H54 (cell line): ENCODE measurements at places on chromosomes 5 and 9.
A peak's percentile ranks its signal among the peaks of the same experiment; 100 is the strongest.

DNA sequence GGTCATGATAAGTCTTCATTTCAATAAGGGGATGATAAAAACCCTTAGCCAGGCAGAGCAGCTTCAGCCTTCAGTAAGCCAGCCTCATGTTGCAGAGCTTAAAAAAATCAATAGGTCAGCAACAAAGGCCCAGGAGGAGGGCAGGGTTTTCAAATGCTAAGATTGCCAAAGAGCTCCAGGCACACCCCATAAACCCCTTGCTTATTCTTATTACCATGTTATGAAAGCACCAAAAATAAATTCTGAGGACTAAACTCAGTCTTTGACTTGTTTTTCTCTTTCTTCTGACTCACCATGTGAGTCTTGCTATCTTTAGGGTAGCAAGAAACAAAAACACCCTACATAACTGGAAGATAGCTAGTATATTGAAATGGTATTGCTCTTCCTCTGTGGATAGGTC is 317.1 kb downstream of the KCTD16 start:
- no peak for DNase-seq

DNA sequence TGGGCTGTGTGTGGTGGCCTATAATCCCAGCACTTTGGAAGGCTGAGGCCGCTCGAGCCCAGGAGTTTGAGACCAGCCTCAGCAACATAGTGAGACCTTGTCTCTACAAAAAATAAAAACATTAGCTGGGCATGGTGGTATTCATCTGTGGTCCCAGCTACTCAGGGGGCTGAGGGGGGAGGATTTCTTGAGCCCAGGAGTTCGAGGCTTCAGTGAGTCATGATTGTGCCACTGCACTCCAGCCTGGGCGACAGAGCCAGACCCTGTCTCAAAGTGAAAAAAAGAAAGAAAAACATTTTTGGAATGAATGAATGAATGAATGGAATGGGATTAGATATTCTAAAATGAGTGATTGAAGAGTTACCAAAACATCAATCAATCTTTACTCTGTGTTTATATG is 85.8 kb downstream of the FGF1 start:
- DNase-seq: no peak

DNA sequence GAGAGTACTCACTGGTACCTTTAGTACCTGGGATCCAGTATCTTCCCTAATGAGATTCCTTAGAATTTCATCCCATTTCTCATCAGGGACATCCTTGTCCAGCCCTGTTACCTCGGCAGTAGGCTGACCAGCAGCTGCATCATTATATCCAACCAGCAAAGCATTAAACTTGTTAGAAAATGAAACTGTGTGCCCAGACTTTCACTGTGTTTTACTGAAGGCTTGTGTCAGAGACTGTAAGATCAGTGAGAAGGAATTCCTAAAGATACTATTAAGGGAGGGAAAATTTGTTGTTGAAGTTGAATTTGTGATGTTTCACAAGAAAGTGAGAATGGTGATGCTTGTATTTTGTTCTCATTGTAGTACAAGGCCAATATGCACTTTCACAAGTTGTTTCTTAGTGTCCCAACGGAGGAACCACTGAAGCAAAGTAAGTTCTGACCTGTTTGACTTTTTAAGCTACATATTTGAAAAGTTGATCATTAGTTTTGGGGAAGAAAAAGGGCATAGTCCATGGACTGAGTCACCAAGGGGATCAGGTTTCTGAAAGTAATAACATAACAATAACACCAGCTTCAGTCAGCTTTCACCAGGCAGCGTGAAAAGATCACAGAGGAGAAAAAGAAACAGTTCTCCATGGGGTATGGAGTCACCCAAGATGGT is 48.8 kb downstream of the GRAMD2B start:
- peak; percentile 43 for DNase-seq

DNA sequence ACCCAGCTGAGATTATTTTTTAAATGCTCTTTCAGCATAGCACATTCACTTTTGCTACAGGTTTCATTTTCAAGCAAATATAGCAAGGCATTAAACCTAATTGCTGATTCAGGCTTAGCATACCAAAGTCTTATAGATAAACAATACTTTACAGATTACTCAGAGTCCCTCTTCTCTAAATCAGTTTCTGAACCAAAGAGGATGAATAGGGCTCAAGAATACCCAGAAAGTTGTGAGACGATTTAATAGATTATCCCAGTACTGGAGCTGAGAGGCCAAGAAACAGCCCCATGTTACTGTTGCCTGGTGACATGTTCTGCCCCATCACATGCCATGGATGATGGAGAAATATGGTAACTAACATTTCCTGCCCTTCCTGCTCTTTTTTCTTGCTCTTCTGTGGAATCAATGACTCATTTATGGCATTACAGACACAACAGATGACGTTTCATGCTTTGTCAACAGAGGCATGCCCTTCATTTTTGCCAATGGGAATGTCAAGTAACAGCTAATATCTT is 18.1 kb upstream of the SSBP2 start:
- DNase-seq: peak; percentile 45

DNA sequence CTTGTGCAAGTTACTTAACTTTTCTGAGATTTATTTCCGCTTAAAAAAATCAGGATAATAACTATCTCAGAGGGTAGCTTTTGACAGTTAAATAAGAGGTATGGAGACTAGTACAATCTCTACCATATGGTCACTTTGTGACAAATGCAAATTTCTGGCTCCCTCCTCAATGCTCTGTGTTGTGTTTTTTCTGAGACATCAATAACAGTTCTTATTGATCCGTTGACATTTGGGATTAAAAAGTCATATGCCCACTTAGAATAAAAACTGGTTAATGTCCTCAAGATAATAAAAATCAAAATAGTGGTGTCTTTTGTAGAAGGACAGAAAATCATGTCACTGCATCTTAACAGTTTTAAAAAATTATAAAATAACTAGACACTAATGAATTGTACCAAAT is 24.7 kb upstream of the LNPEP start:
- no peak for DNase-seq

GRCh38 chr5:148393390-148393741 is 9.6 kb downstream of the FBXO38 start:
- DNase-seq: no peak

GRCh38 chr5:41875121-41875520 is 4.9 kb upstream of the OXCT1 start:
- DNase-seq: no peak

- no peak for DNase-seq
Observed at GRCh38 chr5:3734632-3735031, 139.0 kb downstream of the IRX1 start.

DNA sequence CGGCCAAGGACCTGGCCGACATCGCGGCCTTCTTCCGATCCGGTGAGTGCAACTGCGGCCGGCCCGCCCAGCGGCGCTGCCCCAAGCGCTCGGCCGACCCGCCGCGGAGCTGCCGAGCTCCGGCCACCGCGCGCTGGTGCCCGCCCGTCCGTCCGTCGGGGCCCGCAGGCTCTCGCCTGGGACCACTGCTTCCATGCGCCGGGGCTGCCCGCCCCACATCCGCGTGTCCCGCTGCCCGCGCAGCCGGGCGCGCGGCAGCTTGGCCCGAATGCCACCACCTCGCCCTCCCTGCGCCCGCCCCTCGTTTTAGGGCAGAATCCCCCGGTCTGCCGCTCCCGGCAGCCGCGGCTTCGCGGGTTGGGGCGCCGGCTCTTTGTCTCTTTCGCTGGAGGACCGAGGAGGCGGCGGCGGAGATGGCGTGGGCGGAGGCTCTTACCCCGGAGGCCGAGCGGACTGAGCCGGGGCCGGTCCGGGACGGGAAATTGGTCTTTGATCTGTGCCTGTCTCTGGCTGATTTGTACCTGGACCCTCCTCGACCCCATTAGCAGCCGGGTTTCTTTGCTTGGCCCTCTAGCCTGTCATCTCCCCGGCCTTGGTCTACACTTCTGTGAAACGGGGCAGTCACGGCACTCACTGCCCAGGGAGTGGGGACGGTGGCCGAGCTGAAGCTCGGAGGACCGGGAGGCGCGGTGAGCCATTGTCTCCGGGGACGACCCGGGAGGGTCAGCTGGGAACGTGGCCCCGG is 871 bp downstream of the TRIO start:
- DNase-seq: no peak

DNA sequence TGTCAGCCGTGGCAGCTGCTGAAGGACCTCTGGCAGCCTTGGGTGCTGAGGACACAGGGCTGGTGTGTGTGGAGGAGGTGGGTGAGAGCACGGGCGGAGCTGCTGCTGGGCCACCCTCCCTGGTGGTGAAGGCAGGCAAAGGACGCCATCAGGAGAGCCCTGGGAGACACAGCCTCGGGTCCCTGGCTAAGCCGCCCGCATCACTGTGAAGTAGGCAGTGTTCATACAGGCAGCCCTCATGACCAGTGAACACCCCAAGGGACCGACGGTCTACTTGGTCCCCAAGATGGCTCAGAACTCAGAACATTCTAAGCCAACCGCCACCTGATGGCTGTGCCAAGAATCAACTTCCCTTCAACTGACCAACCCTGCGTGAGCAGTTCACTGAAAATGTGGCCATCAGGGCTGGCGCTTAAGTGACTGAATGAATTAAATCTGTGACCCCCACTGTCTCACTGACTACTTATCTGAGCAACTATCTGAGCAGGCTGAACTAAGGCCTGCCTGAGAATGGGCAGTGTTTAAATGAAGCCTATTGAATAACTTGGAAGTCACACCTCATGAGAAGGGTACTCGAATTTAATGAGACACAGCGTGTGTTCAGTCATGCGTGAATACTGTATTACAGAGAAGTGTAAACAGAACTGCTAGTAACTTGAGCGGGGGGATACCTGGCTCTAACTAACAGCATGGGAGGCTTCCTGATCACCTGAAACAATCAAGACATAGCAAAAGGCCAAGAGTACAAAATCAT is 54.7 kb upstream of the SIMC1 start:
- no peak for DNase-seq

- DNase-seq: no peak
Observed at GRCh38 chr9:27227192-27227591, 69.8 kb downstream of the EQTN start.

DNA sequence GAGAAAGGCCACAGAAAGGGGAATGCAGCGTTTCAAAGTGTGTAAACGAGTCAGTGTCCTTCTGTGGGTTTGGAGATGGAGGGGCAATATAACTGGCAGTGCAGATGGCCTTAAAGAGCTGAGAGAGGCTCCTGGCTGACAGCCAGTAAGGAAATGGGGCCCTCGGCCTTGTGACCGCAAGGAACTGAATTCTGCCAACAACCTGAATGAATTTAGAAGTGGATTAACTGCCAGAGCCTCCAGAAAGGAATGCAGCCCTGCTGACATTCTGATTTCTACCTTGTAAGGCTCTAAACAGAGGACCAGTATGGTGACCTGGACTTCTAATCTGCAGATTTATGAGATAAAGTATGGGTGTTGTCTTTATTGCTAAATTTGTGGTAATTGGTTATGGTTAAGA is 17.5 kb upstream of the NREP start:
- no peak for DNase-seq

GRCh38 chr9:88738709-88739108 is 203.7 kb downstream of the NXNL2 start:
- DNase-seq: no peak

GRCh38 chr5:99314721-99315120 is 385.9 kb upstream of the CHD1 start:
- no peak for DNase-seq

GRCh38 chr9:101073122-101073521 is 44.6 kb downstream of the PLPPR1 start:
- DNase-seq: no peak

DNA sequence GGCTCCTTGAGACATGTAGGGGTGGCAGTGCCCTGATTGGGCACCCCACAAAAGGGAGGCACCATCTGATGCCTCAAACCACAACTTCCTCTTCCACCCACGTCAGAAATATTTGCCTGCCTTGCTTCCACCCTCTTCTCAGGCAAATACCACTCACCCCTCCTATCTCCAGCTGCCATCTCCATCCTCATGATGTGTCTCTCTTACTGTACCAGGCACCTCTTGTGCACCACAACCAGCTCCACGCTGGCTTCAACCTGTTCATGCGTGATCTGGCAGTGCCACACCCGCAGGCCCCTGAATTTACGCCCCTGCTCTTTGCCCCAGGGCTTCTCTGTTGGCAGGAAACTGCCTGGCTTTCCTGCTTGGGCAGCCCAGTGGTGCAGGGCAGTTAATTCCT is 87.8 kb upstream of the HSPA9 start:
- no peak for DNase-seq

DNA sequence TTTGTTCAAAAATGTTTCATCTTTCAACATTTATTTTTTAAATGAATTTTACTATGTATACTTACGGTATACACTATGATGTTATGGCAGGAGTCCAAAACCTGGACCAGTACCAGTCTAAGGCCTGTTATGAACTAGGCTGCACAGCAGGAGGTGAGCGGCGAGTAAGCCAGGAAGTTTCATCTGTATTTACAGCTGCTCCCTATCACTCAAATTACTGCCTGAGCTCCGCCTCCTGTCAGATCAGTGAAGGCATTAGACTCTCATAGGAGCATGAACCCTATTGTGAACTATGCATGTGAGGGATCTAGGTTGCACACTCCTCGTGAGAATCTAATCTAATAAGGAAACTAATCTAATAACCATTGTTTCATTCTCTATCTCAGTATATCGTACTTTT is 715.5 kb upstream of the PTPRD start:
- DNase-seq: no peak

DNA sequence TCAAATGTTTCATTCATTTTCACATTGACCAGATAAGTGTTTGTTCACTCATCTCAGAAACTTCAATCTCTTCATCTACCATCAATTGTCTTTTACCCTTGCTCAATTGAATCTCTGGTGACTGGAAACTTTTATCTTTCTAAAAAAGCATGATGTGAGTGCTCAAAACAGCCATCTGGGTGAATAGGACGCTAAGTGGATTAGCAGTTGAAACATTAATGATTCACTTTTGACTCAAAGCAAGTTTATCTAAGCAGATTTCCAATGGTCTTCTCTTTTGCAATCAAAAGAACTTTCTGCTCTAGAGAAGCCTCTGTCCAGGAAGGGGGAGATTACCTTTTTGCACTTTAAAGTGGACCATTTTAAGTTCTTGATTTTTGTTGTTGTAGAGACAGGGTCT is 22.2 kb downstream of the KLF4 start:
- DNase-seq: no peak

DNA sequence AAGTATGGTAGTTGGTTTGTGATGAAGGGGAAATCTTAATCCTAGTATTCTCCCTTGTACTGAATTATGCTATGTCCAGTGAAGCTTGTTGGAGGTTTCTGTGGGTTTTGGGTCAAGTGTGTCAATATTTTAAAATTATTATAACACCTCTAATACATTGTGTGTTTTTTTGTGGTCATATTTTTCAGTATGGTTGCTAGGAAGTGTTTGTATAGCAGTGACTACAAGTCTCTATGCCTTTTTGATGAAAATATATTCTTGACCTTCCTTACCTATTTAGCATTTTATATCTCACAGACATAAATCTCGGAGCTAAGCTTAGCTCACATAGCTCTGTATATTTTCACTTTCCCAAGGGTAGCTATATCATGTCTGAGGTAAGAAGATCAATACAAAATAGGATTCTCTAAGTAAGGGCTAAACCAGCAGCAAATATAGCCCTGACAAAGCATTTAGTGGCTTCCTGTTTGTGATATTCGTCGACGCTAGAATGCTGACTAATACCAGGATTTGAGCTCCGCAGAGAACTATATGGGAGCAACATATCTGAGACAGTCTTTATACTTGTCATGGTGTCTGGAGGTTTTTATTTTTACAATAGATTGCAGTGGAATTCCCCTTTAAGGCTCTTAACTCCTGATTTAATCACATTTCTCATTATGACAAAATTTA is 82.3 kb downstream of the MACIR start:
- no peak for DNase-seq
